ENCODE measurements at places on chromosomes 4 and X. TPM values are rescaled to one million over a fixed set of nuclear protein-coding genes. Genes with fewer than 3 reads are reported as not detected.

DNA sequence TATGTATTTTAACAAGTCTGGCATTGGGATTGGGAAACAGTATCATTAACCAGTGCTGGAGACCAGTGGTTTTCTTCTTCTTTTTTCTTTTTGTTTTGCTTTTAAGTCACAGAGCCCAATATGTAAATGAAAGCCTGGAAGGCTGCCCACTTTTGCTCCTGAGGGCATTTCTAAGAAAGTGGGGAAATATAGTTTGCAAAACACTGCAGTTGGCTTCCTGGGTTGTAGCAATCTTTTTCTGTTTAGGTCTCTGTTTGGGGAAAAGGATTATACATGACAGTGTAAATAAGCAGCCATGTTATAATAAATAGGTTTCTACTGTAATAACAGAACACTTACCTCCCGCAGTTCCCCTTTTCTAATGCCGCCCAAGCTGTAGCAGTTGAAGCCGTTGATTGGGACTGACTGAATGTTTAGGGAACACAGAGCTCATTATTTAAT is 105.5 kb downstream of the TMEM164 start:
- no peaks in the 10 kb centered on the region for H3K27me3 ChIP-seq
- H3K27ac ChIP-seq, result no peak overlapping the region
- peaks cover 8% of the 10 kb centered on the region for H3K36me3 ChIP-seq
- H3K4me3 ChIP-seq, result no peak overlapping the region
- no peaks in the 10 kb centered on the region for H3K4me1 ChIP-seq
- no peak for DNase-seq

- H3K27ac ChIP-seq, result no peak overlapping the region
- no peak overlapping the region for H3K4me3 ChIP-seq
- no peaks in the 10 kb centered on the region for H3K4me1 ChIP-seq
- DNase-seq, result no peak
- H3K36me3 ChIP-seq, result no peaks in the 10 kb centered on the region
These were observed 40.4 kb upstream of the LAS1L start for GRCh38 chrX:65575022-65575421.

The USP51 gene
- not detected for polyA plus RNA-seq

The EGF gene
- polyA plus RNA-seq, result 42.2 TPM

DNA sequence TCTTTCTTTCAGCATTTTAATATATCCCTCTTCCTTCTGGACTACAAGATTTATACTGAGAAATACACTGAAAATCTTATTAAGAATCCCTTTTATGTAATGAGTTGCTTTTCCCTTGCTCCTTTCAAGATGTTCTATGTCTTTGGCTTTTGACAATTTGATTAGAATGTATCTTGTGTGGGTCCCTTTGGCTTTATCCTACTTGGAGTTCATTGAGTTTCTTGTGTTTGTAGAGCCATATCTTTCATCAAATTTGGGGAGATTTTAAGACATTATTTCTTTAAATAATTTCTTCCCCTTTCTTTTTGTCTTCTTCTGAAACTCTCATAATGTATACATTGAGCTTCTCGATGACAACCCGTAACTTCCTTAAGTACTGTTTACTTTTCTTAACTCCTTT is 739.9 kb upstream of the AMOT start:
- no peak for DNase-seq
- H3K4me1 ChIP-seq, result no peaks in the 10 kb centered on the region
- H3K4me3 ChIP-seq, result no peak overlapping the region
- H3K27me3 ChIP-seq, result no peaks in the 10 kb centered on the region

DNA sequence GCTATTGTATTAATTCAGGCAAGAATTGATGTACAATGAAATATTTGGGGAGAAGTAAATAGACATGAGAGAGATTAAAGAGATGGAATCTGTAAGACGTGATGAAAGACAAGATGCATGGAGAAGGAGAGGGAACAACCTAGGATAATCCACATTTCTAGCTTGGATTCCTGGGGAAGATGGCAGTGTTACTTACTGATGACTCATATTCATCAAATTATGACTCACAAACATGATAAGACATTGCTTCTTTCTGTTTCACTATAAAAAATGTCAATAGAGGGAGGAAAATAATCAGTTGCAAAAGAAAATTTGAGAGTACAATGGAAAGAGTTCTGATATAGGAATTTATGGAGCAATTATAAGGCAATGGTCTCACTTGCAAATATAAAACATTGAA is 104.1 kb upstream of the BMP3 start:
- DNase-seq, result peak; percentile 25
- no peak overlapping the region for H3K27ac ChIP-seq
- H3K4me1 ChIP-seq, result peaks cover 4% of the 10 kb centered on the region
- H3K36me3 ChIP-seq, result no peaks in the 10 kb centered on the region

The CXCL5 gene
- not detected for polyA plus RNA-seq

DNA sequence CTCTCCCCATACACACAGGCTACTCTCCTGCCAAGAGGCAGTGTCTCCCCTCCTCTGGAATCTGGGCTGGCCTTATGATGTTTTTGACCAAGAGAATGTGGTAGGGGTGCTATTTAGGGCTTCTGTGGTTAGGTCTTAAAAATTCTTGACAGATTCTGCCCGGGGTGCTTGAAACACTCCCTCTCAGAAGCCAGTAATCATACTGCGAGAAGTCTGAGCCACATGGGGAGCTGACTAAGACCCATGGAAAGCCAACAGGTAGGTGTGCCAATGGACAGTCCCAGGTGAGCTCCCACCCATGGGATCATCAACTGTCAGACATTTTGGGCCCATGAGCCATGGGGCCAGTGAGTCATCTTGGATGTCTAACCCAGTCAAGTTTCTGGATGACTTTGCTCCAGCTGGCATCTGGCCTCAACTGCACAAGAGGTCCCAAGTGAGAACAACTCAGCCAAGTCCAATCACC is 315.7 kb downstream of the FBXW7 start:
- no peak overlapping the region for H3K27ac ChIP-seq
- no peaks in the 10 kb centered on the region for H3K27me3 ChIP-seq
- DNase-seq, result no peak
- no peak overlapping the region for H3K4me3 ChIP-seq
- no peaks in the 10 kb centered on the region for H3K36me3 ChIP-seq
- peaks cover 13% of the 10 kb centered on the region for H3K4me1 ChIP-seq

The MAEA gene
- 69.4 TPM for polyA plus RNA-seq

- no peaks in the 10 kb centered on the region for H3K36me3 ChIP-seq
- no peaks in the 10 kb centered on the region for H3K27me3 ChIP-seq
- DNase-seq, result no peak
- no peak overlapping the region for H3K27ac ChIP-seq
- H3K4me1 ChIP-seq, result no peaks in the 10 kb centered on the region
- H3K4me3 ChIP-seq, result no peak overlapping the region
These were observed 67.1 kb downstream of the DCLK2 start for GRCh38 chr4:150145090-150145945.

The GC gene
- 0.65 TPM for polyA plus RNA-seq

DNA sequence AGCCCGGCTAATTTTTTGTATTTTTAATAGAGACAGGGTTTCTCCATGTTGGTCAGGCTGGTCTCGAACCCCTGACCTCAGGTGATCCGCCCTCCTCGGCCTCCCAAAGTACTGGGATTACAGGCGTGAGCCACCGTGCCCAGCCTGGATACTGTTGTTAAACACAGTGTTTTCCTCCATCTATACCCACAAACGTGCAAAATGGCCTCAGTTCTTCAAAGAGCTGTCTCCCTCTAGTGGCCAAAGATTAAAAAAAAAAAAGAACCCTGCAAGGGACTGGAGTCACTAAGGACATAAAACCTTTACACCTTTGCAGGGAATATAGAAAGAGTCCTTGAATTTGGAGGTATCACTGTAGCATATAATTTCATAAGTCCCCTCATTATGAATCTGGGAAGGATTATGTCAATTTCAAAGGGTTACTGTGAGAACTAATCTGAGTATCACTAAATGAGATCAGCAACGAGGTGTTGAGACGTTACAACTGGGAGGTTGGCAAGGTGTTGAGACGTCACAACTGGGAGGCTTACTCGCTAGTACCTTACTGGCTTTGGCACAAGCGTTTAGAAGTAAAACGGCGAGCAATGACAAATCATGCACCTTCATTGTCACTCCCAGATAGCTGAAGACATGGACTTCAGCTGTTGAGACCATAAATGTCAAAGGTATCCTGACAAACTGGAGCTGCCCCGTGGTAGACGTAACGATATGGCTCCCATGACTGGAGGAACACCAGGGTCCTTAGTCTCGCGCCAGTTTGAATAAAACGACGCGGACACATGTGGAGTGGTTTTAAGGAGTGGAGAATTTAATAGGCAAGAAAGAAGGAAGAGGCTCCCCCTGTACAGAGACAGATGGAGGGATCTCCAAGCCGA is 33.4 kb upstream of the ENPP6 start:
- H3K4me1 ChIP-seq, result no peaks in the 10 kb centered on the region
- no peaks in the 10 kb centered on the region for H3K27me3 ChIP-seq
- H3K27ac ChIP-seq, result no peak overlapping the region
- no peaks in the 10 kb centered on the region for H3K36me3 ChIP-seq
- H3K4me3 ChIP-seq, result no peak overlapping the region
- peak; percentile 77 for DNase-seq

GRCh38 chr4:140116442-140117104 is 37.4 kb downstream of the MAML3 start:
- no peaks in the 10 kb centered on the region for H3K36me3 ChIP-seq
- no peak overlapping the region for H3K4me3 ChIP-seq
- peaks cover 2% of the 10 kb centered on the region for H3K27me3 ChIP-seq
- no peaks in the 10 kb centered on the region for H3K4me1 ChIP-seq
- DNase-seq, result no peak

DNA sequence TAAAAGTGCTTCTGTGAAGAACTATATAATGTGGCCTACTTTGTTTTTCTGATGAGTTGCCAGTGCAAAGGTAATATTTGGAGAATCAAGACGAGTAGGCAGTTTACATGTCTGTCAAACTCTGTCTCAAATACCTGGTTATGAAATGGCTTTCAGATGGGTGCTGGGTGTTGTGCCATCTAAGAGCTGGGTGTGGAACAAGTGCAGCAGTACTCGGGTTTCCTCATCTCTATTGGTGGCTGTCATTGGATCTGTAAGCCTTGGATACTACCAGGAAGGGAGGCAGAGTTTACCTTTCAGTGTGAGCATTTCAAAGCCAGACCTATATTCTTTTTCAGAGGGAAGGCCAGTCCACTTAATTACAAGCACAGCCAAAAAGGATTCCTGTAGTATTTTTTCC is 37.2 kb downstream of the MTM1 start:
- peaks cover 1% of the 10 kb centered on the region for H3K36me3 ChIP-seq
- no peaks in the 10 kb centered on the region for H3K4me1 ChIP-seq
- H3K27ac ChIP-seq, result no peak overlapping the region
- no peaks in the 10 kb centered on the region for H3K27me3 ChIP-seq
- H3K4me3 ChIP-seq, result no peak overlapping the region

DNA sequence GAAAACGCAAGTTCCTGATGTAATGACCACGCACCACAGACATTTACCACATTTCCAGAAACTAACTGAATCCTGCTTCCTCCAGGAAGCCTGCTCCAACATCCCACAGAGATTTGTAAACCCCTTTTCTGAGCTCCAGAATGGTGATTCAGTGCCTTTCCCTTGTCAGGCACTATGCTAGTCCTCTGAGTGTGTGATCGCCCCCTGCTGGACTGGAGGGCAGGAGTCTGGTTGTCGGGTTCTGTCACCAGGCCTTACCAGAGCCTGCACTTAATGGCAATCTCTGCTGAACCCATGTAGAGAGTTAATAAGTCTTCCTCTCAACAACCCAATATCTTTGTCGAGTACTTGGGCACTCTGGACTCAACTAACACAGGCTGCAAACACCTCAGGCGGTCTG is 14.5 kb upstream of the KDM5C start:
- H3K27me3 ChIP-seq, result no peaks in the 10 kb centered on the region
- DNase-seq, result no peak
- no peak overlapping the region for H3K27ac ChIP-seq
- H3K36me3 ChIP-seq, result no peaks in the 10 kb centered on the region

The AFF1 gene
- polyA plus RNA-seq, result 50.7 TPM

The CT45A2 gene
- polyA plus RNA-seq, result not detected

The UGT2B7 gene
- polyA plus RNA-seq, result 26.1 TPM

The ZFP42 gene
- not detected for polyA plus RNA-seq

GRCh38 chr4:28926156-28926555 is 1794.0 kb upstream of the PCDH7 start:
- no peaks in the 10 kb centered on the region for H3K27me3 ChIP-seq
- H3K27ac ChIP-seq, result no peak overlapping the region
- no peak for DNase-seq
- no peaks in the 10 kb centered on the region for H3K4me1 ChIP-seq
- H3K36me3 ChIP-seq, result no peaks in the 10 kb centered on the region

The RCHY1 gene
- 31.5 TPM for polyA plus RNA-seq

GRCh38 chrX:20500171-20500865 is 233.6 kb upstream of the RPS6KA3 start:
- H3K4me3 ChIP-seq, result no peak overlapping the region
- DNase-seq, result no peak
- peaks cover 12% of the 10 kb centered on the region for H3K4me1 ChIP-seq

DNA sequence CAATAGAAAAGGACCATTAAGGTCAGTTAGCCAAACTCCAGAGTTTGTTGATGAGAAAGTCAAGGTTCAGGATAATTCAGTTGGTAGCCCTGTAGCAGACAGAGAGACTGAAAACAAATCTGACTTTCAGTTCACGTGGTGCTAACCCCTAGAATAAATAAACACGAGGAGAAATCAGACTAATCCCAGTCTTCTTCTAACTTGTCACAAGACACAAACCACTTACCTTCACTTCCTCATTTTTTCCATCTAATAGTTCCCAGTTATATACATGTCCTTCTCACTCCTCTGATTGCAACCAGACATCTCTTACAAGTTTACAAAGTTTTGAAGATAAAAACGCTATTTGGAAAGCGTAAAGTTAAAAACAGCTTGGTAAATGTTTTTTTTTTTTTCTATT is 7.7 kb downstream of the TLR7 start:
- no peaks in the 10 kb centered on the region for H3K36me3 ChIP-seq
- no peak overlapping the region for H3K4me3 ChIP-seq
- no peak overlapping the region for H3K27ac ChIP-seq
- H3K27me3 ChIP-seq, result no peaks in the 10 kb centered on the region

GRCh38 chrX:68183612-68184214 is 249.6 kb downstream of the OPHN1 start:
- no peaks in the 10 kb centered on the region for H3K36me3 ChIP-seq
- H3K4me3 ChIP-seq, result no peak overlapping the region
- no peaks in the 10 kb centered on the region for H3K4me1 ChIP-seq
- no peaks in the 10 kb centered on the region for H3K27me3 ChIP-seq

Measured in small intestine (tissue), 16 donors.